ENCODE measurements at places on chromosomes 4 and X.

DNA sequence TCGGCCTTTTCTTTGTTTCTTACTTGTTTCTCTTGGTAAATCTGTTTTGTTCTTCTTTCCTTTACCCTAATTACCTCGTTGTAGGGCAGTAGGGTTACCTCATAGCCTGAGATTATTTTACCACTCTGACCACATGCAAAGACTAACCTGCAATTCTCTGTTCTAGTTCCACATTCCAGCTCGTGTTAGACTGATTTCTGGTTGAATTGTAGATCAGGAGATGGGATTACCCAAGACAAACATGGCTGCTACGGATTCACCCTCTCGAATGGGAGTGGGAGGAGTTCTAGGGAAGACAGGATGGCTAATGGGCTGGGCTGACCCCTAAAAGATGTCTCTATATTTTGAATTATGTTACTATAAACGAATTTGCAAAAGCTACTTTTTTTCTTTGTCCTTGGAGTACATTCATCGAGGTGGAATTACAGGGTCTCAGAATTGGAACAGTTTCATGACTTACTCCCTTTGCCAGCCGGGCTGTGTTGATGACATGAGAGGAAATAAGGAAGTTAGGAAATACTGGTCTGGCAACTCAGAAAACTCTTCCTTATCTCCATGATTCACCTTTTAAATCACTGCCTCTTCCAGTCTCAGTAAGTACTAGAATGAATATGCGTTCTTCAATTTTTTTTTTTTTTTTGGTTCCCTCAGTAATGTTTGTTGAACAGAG is 36.7 kb upstream of the FBXW7 start:
- DNase-seq = peak; percentile 79

DNA sequence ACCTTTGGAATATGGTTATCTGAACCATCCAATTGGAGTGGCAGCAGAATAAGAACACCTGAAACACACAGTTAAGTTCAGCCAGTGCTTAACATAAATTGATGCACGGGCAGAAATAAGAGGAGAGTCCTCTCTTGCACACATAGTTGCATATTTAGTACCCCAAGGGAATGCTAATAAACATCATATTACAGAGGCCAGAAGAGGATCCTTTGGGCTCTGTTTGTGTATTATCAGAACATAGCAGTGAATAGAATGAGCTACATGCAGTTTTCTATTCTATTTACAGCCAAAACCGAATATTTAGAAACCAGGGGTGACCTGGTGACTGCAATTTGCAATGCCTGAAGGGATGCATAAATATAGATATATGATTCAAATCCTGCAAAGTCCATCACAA is 300.8 kb upstream of the GALNT7 start:
- no peak for DNase-seq

DNA sequence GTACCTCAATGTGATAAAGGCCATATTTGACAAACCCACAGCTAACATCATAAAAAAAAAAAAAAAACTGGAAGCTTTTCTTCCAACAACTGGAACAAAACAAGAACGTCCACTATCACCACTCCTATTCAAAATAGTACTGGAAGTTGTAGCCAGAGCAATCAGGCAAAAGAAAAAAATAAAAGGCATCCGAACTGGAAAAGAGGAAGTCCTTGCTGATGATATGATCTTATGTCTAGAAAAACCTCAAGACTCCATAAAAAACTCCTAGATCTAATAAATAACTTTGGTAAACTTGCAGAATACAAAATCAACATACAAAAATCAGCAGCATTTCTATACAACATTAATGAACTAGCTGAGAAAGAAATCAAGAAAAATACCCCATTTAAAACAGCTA is 134.3 kb downstream of the TEX11 start:
- no peak for DNase-seq

GRCh38 chrX:125096870-125097269 is 222.8 kb upstream of the TEX13C start:
- DNase-seq = no peak

DNA sequence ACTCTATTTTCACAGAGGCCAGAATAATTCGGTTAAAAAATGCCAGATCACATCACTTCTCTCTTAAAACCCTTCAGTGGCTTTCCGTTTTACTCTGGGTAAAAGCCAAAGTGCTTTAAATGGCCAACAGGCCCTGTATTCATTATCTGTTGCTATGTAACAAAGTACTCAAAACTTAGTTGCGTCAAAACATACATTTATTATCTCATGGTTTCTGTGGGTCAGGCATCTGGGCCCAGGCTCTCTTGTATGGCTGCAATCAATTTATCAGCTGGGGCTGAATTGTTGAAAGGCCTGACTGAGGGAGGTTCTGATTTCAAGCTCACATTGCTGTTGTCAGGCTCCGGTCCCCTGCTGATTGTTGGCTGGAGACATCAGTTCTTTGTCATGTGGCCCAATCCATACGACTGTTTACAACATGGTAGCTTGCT is 72.7 kb upstream of the H2AZ1 start:
- no peak for DNase-seq

DNA sequence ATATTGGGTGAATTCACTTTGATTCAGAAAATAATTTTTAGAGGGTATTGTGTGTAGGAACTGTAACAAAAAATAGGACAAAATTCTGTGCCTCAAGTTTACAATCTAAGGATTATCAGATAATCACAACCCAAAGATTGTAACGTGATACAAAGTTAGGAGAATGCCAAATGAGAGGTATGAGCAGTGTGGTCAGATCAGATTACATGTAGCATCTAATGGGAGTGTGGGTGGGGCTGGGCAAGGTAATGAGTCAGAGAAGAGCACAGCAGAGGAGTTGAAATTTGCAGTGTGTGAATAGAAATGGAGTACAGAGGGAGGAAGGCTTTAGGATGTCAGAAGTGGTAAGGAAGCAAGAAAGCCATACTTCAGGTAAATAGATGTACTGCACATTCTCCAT is 103.4 kb upstream of the TEX13A start:
- no peak for DNase-seq

DNA sequence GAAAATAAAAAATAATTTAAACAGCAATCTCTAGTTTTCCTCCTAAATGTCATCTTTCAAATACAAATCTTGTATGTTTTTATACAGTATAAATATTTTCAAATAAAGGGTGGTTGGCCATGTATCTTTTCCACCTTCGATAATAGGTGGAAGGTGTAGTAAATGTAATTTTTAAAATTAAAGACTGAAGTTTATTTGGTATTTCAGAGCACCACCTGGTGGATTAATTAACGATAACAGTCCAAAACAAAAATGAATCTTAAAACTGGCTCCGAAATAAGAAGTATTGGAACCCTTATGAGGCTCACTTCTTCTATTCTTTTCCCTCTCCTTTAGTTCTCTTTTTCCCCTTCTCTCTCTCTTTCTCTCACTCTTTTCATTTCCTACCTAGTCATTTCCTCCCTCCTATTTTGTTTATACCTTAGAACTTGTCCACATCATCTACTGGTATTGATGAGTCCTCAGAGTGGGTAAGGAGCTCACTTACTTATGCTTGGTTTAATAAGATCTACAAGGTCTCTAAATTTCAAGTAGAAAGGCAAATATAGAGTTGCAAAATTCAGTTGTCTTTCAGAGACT is 82.9 kb upstream of the EXOC1L start:
- DNase-seq = peak; percentile 25

GRCh38 chr4:79042079-79042674 is 102.9 kb upstream of the PAQR3 start:
- peak; percentile 29 for DNase-seq

DNA sequence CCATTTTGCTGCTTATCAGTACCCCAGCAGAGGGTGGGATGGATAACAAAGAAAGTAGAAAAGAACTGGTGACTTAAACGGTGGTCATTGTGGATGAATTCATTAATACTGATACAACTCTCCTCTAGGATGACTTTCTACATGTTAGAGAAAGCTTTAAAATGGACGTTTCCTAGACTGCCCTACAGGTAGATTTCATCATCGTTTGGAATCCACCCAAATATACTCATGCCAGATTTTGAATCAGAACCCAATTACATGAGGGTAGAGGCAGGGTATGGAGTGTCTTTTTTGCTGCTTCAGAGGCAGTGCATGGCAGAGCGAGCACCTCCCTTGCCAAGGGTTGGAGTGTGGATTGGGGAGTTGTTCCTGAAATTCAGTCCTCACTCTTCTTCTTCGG is 13.3 kb upstream of the ANTXR2 start:
- DNase-seq = no peak

GRCh38 chrX:38515291-38515690 is 46.1 kb upstream of the TSPAN7 start:
- DNase-seq = peak; percentile 49

- peak; percentile 55 for DNase-seq
These were observed 71.4 kb upstream of the HPGD start for GRCh38 chr4:174593701-174594100.

DNA sequence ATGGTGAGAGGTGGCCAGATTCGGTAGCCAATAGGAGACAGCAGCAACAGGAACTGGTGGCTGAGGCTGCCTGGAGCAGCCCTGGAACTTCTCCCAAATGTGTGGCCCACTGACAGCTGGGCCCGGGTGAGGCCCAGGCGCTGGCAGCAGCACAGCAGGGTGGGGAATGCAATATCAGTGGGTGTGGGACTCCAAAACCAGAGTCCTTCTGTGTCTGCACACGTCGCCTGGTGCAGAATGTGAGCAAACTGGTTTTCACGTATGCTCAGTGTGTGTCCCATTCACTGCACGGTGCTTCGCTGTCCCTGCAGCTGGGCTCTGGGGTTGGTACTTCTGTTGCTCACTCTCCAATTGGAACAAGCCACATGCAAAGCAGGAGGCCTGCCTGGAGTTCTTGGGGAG is 14.4 kb upstream of the CENPU start:
- no peak for DNase-seq

DNA sequence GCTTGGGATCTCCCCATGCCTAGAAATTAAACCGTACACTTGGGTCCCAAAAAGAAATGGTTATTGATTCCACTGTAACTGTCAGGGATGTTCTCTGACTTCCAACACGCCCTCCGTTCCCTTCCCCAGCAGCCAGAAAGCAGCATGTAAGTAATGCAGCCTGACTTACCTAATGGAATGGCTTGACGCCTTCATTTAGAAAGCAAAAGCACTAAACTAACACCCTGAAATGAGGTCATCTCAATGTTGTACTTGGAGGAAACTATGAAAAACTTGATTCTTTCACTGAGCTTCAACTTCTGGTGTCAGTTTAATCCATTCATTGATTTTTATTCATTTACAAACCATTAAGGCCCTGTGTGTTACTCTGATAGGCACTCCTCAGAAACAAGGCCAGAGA is 110.8 kb upstream of the NOCT start:
- no peak for DNase-seq

DNA sequence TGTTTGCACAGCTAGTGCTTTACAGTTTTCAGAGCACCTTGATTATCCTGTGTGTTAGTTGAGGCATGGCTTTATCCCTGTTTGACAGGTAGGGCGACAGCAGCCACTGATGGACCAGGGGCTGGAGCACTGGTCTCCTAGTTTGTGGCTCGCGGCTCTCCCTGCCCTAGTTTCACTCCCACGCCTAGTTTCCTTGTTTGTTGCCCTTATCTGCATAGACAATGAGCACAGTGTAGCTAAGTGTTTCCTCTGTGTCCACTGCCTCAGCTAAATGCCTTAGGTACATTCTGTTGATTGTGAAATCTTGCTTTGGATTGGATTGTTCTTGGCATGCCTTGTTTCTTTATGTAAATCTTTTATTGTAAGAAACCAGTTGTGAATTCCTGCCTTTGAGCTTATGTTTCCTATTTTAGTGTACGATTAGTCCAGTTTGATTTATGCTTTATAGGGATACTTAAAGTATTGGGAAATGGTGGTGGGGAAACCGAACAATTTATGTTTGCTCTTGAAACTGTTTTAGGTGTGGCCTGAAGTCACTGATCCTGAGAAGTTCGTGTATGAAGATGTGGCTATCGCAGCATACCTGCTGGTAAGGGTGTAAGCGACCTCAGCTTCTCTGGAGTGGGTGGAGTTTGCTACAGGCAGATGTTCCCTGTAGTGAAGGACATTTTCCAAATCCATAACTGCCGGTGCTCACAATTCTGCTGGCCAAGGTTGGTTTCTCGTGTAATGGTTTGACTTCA is 11.0 kb downstream of the TRMT44 start:
- no peak for DNase-seq

- DNase-seq = no peak
These were observed 1099.4 kb upstream of the IGFBP7 start for GRCh38 chr4:58209551-58209950.

GRCh38 chr4:44446801-44447562 is 1.6 kb downstream of the KCTD8 start:
- DNase-seq = no peak

GRCh38 chr4:7648544-7649395 is 214.0 kb upstream of the PSAPL1 start:
- DNase-seq = no peak

DNA sequence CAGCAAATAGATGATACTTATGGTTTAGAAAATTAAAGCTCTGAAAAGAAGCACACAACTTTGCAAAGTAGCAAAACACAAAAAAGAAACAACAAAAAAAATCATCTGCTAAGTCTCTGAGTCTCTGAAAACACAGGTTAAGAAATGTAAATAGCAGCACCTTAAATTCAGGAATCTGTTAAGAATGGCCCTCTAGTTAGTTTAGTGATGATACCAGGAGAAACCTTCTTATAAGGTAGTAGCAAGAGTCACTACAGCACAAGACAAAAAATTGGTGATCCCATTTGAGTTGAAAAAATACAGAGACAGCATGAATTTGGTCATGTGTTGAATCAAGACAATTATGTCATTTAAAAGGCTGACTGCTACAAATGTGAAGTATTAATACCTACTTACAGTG is 308.2 kb upstream of the ADGRL3 start:
- DNase-seq = no peak

GRCh38 chr4:23290656-23291055 is 597.9 kb downstream of the GBA3 start:
- DNase-seq = no peak

- DNase-seq = no peak
These were observed 108.6 kb downstream of the TNIP2 start for GRCh38 chr4:2647403-2648158.

GRCh38 chr4:119303587-119304305 is 18.2 kb downstream of the FABP2 start:
- DNase-seq = no peak

DNA sequence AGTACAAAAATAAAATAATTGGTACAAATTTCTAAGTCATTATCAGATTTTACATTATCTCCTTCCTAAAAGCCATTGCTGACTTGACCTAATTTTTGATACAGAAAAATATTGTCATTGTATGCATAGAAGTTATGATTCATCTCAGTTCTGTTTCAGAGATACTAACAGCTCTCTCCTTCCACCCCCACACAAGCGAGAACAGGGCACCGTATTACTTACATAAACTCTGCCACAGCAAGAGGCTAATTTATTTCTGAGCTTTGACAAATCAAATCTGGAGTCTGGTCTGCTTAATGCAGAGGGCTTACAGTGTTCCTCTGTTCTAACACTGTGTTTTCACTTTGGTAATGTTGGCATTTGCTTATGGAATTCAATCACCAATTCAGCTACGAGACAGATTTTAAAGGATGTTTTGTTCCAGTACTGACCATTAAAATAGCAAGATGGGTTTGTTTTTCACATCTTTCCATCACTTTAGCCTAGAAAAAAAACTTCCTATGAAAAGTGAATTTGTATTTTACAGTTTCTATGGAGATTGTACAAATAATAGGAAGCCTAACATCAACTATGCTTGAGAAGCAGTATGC is 181.8 kb downstream of the USP46 start:
- no peak for DNase-seq

All from suppressor macrophage treated with lipopolysaccharide for 1 hour (primary cell).